ENCODE measurements at places on chromosomes 5 and 9.
A peak's percentile ranks its signal among the peaks of the same experiment; 100 is the strongest.

DNA sequence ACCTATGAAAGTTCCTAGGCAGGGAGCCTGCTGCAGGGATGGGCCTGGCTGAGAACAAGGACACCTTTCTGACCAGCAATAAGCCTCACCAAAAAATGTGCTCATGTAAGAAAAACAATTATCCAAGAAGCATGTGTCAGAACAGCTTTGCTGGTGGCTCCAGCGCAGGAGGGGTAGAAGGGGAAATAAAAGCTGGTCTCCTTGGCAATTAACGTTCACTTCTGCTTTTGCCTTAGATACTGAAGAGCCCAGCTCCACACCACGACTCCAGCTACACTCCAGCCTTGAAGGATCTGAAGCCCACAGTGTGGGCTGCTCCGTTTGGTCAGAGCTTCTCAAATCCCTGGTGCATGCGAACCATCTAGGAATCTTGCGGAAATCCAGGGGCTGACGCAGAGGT, 107.6 kb upstream of the PHYKPL start:
- DNase-seq, result no peak

DNA sequence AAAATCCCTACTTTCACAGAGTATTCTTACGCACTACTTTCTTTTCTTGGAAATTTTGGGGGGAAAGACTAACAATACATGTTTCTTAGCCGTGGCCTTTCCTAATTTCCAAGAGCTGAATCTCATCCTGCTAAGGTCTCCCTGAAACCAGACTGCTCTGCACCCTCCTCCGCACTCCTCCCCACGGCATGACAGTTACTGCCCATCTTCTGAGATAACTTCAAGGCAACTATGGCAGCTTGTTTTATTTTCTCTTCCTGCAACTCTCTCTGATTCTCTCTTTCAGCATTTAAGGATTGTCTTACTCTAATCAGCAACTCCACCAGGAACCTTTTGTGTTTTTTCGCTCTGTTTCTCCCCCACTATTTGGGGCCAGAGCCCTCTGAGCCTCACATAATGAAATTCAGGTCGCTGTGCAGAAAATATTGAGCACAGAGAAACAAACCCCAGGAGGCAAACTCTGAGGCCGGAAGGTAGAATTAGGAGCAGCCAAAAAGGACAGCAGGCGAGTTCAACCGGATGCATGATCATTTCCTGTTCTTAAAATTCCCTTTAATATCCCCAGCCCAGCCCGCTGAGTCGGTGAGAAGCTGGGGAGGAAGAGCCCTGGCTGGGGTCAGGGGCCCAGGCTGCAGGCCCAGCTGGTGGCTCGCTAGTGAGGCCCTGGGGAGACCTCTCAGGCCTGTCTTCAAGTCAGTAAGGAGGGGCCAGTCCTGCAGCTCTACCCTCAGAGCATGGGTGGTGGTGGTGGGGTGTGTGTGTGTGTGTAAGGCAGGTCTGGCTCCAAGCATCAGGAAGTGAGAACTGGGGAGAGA, 213.6 kb upstream of the S1PR3 start:
- DNase-seq, result no peak

- no peak for DNase-seq
Observed at GRCh38 chr9:132412089-132412488, 2.1 kb downstream of the CFAP77 start.

DNA sequence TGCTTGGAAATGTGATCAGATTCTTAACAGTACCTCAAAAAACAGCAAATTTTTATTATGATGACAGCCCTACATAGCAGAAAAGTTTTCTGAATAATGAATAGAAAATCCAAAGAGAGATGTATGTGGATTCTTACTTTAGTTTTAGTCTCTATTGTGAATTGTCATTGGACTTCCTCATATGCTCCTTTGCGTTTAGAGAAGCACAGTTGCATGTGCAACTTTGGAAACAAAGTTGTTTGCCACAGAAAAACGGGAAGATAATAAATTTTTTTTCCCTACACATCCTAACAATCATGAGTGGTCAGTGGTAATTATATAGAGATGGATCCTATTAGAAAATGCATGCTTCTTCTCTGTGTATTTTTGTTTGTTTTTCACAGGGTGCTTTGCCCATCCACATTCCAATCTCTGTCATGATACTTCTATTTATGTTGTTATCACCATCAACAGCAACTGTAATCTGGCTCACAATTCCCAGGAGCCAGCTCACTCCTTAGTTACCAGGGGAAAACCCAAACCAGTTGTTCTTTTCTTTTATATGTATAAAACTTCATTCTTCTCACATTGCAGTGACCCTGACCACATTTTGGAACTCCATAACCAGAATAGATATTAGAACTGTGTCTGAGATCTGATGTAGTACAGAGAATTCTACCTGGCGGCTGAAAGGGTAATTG, 118.7 kb downstream of the NDUFS4 start:
- no peak for DNase-seq

- no peak for DNase-seq
Observed at GRCh38 chr9:122197426-122197825, 31.3 kb downstream of the LHX6 start.

DNA sequence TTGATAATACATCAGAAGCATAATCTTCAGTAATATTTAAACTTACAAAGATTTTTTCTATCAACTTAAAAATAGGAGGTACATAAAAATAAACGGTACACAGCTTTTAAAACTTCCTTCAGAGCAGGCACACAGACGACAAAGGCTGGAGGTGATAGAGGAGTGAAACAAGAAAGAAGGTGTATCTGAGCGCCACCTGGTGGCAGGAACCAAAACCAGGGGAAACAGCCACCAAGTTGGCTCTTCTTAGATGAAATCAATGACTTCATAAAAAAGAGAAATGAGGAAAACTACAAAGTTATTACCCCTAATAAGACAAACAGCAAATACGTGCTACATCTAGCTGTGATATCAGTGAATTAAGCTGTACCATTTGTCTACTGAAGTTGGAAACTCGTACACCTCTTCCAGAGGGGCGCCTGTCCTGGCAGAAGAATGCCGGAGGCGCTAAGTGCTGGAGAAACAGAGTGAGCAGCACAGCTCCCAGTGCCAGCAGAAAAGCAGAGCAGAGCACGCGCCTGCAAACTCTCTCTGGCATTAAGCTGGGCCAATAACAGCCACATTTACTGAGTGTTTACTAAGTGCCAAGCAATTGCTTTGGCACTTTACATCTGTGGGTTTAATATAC, 85.9 kb downstream of the SETX start:
- peak; percentile 60 for DNase-seq

- DNase-seq, result no peak
Observed at GRCh38 chr9:270657-271237, 56.1 kb downstream of the DOCK8 start.

DNA sequence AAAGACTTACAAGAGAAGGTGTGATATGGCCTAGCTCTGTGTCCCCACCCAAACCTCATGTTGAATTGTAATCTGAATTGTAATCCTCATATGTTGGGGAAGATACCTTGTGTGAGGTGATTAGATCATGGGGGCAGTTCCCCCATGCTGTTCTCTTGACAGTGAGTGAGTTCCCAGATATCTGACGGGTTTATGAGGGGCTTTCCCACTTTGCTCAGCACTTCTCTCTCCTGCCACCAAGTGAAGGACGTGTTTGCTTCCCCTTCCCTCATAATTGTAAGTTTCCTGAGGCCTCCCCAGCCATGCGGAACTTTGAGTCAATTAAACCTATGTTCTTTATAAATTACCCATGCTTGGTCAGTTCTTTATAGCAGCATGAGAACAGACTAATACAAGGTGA, 49.0 kb downstream of the CDO1 start:
- DNase-seq, result no peak

DNA sequence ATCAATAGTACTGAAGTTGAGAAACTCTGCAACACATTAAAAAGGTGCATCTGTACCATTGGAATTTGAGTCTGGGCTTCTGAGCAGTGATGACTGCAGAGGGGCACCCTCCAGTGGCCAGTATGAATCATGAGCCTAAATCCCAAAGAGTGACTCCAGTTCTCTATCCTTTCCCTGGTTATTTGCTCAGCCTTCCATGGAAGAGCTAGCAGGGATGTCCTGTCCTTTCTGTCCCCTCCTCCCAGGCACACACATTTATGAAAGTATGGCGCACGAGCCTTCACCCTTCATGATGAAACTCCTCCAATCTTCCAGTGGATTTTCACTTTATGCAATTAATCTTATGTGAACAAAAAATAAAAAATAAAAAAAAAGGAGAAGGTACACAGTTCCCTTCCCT, 81.0 kb downstream of the ESM1 start:
- DNase-seq, result no peak

DNA sequence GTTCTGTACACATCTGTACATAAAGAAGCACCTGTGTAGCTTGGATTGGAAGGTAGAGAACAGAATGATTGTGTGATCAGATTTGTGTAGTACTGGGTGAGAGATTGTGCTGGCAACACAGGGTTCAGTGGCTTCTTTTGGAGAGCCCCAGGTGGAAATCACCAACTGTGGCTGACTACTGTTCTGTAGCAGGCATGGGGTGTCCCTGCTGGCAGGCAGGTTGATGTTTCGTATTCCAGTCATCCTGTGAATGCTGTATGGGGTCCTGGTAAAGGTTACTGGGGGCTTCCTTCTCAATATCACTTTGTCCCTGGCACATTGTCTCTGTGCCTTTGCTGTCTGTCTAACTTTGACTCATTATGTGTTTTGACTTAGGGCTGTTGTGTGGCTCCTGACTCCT, 5.3 kb downstream of the ASPN start:
- DNase-seq, result no peak

DNA sequence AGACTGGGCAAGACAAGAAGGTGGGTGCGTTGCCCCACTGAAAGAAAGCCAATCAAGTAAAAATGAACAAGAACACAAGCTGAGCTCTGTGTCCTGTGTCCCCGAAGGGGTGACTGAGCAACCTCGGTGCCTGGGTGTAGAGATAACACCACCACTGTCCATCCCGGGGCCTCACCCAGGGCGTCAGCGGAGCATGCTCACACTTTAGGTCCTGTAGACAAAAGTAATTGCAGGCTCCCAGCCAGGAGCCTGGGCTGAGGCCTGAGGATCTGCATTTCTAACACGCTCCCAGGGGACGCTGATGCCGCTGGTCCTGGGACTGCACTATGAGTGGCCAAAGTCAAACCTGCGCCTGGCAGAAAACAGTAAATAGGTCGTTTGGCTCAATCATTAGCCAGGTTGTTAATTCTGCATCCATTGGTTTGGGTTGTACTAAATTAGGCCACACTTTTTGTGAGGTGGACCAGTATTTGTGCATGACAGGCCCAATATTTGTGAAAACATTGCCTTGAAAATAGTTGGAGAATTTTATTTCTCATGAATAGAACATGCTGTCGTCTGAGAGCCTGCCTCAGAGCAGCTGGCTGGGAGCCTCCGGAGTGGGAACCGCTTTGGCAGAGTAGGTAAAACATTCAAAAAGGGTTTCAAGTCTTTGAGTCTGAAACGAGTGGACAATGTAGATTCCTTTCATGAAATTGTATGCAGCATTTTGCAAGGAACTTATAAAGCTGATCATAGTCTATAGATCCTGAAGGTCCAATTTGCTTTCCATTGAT, 38.3 kb downstream of the ANKRD33B start:
- no peak for DNase-seq

- DNase-seq, result no peak
Observed at GRCh38 chr9:34139477-34140146, 13.1 kb upstream of the DCAF12 start.

GRCh38 chr9:95089257-95090022, 228.1 kb downstream of the FANCC start:
- DNase-seq, result peak; percentile 70
